RPMI7951 (cell line): ENCODE measurements at places on chromosomes 1 and 21. TPM values are rescaled to one million over a fixed set of nuclear protein-coding genes. Genes with fewer than 3 reads are reported as not detected.

The RPE65 gene
- total RNA-seq = not detected in 2 replicates

The SERTAD4 gene
- total RNA-seq = 19.8 TPM in 2 replicates

GRCh38 chr21:46171585-46171984, 12.7 kb downstream of the SPATC1L start:
- DNase-seq = no peak

DNA sequence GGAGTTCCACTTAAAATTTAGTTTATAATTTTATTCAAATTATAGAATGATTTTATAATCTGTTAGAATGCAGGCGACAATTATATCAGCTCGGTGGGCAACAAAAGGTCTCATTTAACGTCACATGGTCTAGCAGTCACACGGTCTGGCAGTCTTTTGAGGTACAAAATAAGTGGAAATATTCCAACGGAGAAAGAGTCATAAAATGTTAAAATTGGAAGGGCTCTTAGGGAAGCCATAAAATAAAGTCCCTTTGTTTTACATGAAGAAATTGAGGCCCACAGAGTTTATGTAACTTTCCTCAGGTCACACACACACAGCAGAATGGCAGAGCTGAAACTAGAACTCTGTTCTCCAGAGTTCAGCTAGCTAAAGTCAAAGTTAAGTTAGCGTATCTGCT, 84.4 kb upstream of the QSOX1 start:
- DNase-seq = no peak

DNA sequence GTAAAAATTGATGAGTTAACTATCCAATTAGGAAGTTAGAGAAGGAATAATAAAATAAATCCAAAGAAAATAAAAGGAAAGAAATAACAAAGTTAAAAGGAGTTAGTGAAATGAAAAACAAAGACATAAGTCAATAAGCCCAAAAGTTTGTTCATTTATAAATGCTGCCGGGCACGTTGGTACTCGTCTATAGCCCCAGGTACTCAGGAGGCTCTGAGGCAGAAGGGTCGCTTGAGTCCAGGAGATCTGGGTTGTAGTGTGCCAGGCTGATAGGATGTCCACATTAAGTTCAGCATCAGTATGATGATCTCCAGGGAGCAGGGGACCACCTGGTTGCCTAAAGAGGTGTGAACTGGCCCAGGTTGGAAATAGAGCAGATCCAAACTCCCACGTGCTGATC, 35.5 kb upstream of the VANGL1 start:
- no peak for DNase-seq

DNA sequence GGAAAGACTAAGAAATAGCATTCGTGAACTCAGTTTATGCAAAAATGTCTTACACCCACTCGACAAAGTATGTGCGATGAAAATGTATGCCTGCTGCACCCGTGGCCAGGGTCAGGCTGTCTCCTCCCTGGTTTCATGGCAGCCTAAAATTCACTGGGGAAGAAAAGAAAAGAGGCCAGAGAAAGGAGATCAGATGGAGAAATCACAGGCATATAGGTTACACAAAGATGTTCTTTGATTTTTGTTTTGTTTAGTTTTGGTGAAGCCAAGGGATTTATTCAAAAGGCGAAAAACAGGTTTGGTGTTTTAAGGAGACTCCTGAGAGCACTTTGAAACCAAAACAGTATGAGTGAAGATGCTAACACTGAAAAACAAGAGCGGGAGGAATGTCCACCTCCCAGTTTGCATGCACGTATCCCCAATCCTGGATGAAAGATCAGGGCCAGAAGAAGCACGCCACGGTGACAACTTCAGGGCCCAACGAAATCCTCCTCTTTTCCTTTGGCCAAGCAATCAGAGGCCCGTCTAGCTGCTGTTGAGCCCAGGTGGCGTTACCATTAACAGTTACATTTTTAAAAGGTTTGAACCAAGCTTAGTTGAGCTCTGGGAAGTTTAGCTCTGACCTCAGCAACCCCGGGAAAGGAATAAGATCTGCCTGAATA, 992 bp upstream of the SSX2IP start:
- no peak for DNase-seq

- peak; percentile 97 for DNase-seq
These were observed 117.7 kb downstream of the FGGY start for GRCh38 chr1:59414406-59415133.

GRCh38 chr1:186291271-186291670, 83.8 kb downstream of the TPR start:
- no peak for DNase-seq

DNA sequence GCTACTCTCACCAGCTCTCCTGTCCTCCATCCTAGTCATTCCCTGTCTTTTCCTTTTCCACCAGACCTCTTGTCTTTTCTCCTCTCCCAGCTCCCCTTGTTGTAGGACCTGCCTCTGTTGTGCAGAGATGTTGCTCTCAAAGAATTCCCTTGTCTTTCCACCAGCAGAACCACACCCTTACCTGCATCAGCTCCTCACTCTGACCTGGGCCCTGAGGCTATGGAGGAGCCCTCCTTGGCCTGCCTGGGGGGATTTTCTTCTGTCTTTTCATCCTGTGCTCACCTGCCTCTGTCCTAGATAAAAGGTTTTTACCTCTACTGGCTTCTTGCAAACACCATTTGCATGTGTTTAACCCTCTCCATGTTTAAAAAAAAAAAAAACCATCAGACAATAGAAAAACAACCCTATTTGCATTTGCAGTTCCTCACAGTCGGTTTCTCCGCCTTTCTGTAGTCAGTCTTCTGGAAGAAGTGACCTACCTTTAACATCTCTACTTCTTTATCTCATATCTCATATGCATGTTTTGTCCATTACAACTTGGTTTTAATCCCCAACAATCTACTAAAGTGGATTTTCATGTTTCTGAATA, 12.1 kb downstream of the FCRL5 start:
- DNase-seq = no peak

GRCh38 chr1:58884706-58885661, 101.1 kb upstream of the JUN start:
- DNase-seq = no peak

DNA sequence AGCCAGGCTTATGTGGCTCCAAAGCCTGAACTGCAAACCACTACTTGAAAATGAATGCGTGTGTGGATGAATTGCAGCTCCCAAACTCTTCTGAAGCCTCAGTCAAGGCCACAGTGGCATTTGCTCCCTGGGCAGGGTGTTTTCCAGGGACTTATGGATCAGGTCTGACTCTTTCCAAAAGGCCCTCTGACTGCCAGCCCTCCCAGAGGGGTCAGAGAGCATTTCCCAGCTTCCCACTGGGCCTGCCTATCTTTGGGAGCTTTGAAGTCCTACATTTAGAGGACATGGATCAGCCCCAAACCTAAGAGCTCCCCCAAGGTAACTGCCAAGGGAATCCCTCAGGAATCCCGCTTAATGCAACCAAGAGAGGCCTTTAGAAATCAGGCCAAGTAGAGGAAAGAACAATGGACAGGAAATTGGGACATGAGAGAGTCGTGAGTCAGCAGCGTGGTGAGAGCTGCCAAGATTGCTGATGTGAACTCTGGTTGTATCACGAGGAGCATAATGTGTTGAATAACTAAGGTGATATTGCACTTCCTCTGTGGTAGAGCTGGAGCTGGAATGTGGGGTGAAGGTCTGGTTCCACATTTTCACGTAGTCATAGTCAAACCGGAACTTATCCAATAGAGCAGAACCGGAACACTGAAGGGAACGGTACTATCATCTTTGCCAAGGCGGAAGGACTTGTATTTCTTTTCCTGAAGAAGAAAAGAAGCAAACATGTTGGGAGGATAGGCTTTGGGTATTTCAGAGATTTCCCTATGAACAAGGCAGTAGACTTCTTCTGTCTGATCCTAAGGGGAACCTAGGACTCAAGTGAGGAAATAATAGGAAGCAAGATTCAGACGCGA, 99.4 kb upstream of the JUN start:
- peak; percentile 97 for DNase-seq

GRCh38 chr1:44025816-44026215, 5.4 kb downstream of the SLC6A9 start:
- no peak for DNase-seq

GRCh38 chr1:72394457-72394856, 112.1 kb upstream of the NEGR1 start:
- no peak for DNase-seq

GRCh38 chr21:45873866-45874265, 107.7 kb upstream of the COL6A1 start:
- DNase-seq = no peak
